Psoas muscle (tissue), 8 donors: ENCODE measurements at places on chromosomes 3 and 15. TPM values are rescaled to one million over a fixed set of nuclear protein-coding genes. Genes with fewer than 3 reads are reported as not detected.

The GRK7 gene
- 0.07 TPM for polyA plus RNA-seq

DNA sequence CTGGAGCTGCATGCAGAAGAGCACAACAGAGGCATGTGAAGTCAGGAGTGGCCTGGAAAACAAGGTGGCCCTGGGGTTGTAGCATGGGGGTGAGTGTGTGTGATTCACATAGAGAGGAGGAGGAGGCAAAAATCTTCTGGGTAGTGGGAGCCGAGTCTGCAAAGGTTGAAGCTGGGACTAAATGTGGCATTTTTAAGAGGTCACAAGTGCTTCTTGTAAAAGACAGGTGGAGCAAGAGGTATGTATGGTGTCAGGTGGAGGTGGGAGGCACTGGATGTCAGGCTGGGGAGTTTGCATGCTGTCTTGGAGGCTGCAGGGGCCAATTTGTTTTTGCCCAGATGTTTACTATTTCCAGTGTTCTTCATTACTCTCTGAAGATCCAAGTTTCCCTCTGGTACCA, 42.4 kb downstream of the C3orf20 start:
- no peak for DNase-seq

DNA sequence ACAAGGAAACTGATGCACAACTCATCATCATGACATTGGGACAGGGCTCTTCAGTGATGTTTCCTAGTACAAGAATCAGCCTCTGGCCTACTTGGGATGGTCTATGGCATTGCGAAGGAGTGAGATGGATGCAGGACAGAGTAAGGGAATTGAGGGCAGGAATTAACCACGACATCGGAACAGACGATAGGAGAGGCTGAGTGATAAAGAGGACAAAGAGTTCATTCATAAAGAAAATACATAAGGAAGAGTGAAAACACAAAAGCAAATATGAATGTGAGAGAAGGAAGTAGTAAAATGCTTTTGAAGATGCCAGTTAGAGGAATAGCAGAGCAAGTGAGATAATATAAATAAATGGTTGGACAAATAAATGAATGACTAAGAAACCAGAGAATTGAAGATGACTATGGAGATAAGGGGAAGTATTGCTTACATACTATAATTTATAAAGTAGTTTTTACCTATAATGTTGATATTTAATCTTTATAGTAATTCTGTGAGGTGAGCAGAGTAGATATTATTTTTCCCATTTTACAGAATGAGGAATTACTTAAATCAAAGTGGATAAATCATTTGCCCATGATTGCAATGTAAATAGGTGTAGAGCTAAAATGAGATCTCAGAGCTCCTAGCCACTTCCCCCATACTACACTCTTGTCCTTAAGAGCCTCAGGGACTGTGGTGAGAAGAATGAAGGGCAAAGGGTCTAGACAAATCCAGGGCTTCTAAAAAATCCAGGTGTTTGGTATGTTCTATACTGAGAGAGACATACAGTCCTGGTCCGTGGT, 203.3 kb downstream of the DTWD1 start:
- no peak for DNase-seq

DNA sequence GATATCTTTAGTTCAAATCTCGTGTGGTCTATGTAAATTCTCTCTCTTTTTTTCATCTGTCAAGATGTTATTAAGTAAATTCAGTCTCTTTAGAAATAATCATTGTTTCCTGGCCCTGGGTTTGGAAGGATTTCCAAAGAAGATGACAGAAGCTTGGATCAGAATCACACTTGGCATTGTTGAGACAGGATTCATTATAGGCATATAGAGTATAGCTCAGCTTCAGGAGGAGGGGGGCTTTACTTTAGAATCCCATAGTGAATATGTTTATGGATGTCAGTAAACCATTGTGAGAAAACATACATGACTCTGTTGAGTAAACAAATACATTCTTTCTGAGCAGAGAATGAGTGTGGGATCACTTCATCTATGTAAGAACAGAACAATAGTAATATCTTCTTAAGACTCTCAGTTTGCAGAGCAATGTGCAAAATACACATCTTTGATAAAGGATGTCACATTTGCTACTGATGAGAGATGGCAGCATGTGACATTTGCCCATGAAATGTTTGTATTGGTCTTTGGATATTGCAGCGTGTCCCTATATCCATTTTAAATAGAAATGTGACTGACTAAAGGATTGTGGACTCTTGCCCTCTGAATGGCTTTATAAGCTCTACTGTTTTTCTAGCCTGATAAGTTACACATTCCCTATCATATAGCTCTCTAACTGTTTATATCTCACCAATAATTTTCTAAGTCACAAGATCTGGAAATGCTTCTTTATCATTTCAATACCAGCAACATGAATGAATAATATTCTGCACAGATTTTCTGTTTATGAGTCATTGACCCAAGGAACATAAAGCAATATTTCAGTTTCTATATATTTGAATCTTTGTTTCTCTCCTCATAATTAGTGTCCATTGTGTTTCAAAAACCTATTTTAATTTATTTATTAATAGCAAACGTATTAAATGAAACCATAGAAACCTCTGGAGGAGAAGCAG, 95.6 kb upstream of the THRB start:
- DNase-seq = no peak

The TBL1XR1 gene
- polyA plus RNA-seq = 11.5 TPM

The ZNF385D gene
- polyA plus RNA-seq = 8.7 TPM

DNA sequence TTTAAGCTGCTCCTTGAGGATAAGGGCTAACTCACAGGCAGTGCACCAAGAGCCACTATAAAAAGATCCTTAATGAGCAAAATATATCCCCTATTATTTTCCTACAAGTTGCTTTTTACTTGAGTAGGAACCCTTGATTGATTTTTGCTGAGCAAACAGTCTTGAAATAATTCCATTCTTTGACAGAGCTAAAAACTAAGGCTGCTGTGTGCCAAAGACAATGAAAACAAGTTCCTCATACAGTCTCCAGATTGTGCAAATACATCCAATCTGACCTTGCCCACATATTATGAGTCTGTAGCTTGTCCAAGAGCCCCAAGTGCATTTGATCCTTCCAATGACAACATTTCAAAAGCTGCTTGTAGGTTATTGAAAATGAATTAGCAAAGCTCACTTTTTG, 15.0 kb downstream of the PRKAR2A start:
- DNase-seq = no peak

- DNase-seq = no peak
Measured at GRCh38 chr15:53034767-53035245, 244.7 kb upstream of the ONECUT1 start.

DNA sequence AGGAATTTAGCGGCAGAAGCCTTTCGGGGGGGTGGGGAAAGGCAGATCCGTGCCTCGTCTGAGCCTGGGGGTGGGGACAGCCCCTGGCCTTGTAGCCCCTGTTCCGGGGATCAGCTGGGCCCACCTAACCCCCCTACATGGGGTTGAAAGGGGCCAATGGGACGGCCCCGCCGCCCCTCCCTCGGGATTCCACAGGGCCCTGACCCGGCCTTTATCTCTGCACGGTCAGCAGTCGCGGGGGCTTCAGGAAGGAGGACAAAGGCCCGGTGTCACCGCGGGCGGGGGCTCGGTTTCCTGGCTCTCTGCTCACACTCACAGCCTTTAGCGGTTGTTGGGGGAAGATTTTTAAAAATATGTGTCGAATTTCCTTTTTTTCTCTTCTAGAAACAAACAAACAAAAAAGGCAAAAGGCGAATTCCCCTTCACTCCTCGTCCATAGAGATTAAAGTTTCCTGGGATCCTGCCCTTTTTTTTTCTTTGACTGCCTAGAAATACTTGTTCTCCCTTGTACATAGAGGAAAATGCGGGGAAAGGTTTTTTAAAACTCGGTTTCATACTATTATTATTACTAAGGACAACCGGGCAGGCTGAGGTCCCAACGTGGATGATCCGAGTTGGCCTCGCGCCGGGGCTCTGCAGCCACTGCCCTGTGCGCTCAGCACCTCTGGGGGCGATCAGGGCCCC, 7.9 kb downstream of the FOXL2 start:
- no peak for DNase-seq

- DNase-seq = no peak
Measured at GRCh38 chr3:185290266-185290665, 36.4 kb upstream of the EHHADH start.

GRCh38 chr15:71390096-71390495, 274.8 kb downstream of the THSD4 start:
- no peak for DNase-seq

DNA sequence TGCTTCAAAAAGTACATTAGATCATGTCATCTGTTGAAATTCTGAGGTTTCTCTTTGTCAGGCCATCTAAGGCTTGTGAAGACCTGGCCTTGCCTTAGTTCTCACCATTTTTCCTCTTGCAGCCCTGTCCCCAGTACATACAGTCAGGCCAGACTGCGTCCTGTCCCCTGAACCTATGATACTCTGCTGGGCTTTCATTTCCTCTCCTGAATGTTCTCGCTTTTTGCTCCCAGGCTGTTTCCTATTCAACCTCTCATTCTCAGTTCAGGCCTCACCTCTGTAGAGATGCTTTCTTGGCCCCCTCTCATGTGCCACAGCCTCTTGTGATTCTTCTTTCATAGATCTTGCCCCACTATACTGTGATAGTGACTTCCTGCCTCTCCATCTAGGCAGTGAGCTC, 648.8 kb upstream of the KCNMB2 start:
- DNase-seq = no peak

GRCh38 chr3:38136393-38136776, 542 bp downstream of the ACAA1 start:
- DNase-seq = no peak

GRCh38 chr3:130345487-130346079, at the start of gene COL6A5:
COL6A5 (plus strand) TSS chr3:130345672; CDS start chr3:130373639, 27,967 bp downstream.
- DNase-seq = no peak

GRCh38 chr3:139718415-139718814, 40.6 kb upstream of the NMNAT3 start:
- DNase-seq = peak; percentile 33

GRCh38 chr3:88031642-88032077, 27.1 kb downstream of the CGGBP1 start:
- no peak for DNase-seq

The TPM1 gene
- 3,805 TPM for polyA plus RNA-seq

The CELF6 gene
- 0.34 TPM for polyA plus RNA-seq

- DNase-seq = no peak
Measured at GRCh38 chr3:170228093-170228766, 6.0 kb downstream of the PRKCI start.

The HERC2 gene
- 37.7 TPM for polyA plus RNA-seq

- DNase-seq = no peak
Measured at GRCh38 chr3:156303001-156303707, 182.8 kb downstream of the KCNAB1 start.

GRCh38 chr3:178966299-178967176, 105.1 kb downstream of the ZMAT3 start:
- no peak for DNase-seq

DNA sequence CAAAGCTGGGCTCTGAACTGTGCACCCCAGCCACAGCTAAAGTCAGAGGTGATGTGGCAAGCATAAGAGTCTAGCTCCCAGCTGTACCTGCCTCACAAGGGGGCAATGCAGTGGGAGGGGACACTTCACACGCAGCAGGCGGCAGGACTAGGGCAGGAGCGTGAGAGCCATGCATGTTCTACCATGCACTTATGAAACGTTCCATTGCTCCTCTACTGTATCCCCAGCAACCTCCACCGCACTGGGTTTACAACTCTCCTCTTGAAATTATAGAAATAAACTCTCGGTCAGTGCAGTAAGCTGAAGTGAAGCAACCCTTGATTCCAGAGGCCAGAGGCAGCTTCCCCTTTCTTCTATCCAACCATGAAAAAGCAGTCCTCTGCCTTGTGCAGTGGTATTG, 298.6 kb upstream of the STT3B start:
- DNase-seq = no peak
